ENCODE measurements at places on chromosomes 12 and 14.

DNA sequence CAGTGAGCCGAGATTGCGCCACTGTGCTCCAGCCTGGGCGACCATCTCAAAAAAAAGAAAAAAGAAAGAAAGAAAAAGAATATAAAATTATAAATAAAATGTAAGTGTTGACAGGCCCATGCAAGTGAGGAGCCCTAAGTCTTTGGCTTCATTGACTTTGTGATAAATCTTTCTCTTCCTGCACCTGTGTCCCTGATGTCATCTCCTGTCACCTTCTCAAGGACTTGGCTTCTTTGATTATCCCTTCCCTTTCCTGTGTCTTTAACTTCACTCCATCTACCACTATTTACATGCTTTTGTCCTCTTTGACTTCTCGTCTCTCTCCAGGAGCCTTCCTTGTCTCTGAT, 33.6 kb upstream of the WNK1 start:
- DNase-seq = no peak

GRCh38 chr14:96792591-96792990, 4.6 kb upstream of the VRK1 start:
- no peak for DNase-seq

- no peak for DNase-seq
These were observed 37.6 kb downstream of the ACADS start for GRCh38 chr12:120763250-120763649.

DNA sequence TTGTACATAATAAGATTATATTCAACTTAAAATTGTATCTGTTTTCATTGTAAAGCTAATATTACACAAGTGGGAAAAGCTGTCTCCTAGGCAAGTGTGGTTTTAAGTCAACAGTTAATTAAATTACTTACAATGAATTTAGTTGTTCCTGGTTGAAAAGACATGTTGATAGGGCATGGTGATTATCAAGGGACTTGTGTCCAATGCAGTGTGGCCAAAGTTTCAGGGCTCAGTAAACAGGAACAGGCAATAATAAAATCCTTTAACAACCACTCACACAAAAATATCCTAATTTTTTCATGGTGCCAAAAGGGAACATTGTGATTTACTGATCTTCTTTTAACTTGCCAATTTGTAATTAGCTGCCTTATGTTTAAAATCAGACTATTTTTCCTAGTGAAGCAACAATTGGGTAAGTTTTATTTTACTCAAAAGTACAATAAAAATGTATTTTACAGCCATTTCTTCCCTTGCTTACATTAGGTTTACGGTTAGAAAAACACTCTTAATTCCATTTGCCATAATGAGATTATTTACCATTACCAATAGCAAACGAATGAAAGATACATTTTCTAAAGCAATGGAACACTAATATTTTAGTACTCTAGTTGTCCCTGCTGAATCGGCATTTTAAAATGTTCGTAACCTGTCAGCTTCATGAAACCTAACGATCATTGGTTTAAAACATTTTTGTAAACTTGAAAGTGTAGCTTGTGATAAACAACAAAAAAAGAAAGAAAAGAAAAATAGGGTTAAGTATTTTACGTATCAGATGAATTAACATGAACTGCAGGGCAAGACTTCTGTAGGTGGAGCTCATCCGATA, 1.8 kb upstream of the WNK1 start:
- DNase-seq = no peak

DNA sequence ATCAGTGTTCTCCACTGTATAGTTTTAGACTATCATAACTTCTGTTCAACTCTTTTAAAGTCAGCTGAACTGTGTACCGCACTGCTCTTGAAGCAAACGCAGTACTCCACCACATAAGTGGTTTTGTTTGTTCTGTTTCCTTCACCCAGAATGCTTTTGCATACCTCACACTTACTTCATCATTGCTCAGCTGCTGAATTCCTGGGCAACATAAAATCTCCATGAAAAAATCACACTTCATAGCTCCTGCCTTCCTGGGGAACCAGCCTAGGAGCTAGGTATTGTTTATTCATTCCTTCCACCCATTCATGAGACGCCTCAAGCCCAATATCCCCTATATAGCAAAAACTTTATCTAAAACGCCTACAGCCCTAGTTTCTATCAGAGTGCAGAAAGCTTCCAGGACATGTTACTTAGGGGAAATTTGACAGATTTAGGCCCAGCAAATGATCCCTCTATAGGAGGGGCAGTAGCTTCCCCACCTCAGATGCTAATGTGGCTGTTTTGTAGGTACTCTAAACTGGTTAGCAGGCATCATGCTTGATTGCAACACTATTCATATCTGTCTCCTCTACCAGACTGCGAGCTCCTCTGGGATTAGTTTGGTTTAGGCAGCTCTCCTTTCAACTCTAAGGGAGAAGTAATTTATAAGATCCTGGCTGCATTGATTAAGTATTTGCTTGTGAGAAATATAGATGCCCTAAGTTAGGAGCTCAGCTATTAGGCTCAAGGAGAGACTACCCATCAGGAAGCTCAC, 44.5 kb downstream of the LRRC9 start:
- DNase-seq = no peak

GRCh38 chr12:50745861-50746260, 18.0 kb upstream of the ATF1 start:
- no peak for DNase-seq

DNA sequence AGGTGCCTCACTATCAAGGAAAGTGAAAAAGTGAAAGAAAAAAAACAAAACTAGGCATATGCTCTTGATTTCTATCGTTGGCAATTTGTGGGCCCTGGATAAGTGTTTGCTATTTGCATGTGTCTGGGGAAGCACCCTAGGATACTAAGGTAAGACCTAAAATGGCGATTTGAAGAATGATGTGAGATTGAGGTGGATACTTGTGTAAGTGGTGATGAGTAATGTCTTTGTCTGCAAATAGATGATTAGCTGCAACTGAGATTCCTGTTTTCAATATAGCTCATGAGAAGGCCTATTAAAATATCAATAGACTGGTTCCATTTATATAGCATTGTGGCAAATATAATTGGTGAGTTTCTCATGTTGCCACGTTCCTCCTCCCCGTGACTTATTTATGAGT, 261.7 kb downstream of the NEDD1 start:
- DNase-seq = no peak

- DNase-seq = peak; percentile 52
These were observed 44.4 kb downstream of the GIT2 start for GRCh38 chr12:109951751-109952150.

DNA sequence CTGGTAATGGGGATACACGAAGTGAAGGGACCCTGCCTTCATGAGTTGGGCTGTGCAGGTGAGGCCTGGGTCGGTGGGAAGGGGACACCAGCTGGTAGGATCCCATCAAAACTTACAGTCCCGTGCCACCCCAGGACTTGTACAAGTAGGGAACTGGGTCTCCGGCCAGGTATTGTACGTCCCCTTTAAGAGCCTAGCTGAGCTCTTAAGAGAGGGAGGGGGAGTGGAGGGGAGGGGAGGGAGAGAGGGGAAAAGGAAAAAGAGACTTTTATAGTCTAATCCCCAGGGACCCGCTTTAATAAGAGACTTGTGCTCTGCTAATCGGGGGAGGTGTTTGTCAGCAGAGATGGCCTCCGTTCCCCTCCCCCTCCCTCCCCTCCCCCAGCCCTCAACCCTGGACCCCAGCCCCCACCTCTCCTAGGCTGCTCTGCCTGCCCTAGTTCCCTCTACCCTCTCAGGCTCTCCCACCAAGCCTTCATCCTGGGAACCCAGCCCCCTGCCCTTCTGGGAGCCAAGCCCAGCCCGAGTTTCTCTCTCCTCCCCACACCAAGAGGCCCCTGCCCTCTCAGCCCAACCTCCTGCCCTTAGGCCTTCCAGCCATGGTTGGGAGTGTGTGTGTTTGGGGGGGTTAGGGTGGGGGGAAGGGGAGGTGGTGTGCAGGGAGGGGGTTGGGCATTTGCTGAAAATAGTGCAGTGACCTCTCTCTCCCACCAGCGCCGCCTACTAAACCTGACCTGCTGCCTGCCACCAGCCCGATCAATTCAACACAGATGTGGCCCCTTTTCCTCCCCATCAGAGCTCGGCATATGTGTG, 2.6 kb downstream of the GDF11 start:
- no peak for DNase-seq

GRCh38 chr14:87632796-87633195, 360.2 kb downstream of the GALC start:
- no peak for DNase-seq

GRCh38 chr12:22416801-22417200, 82.3 kb upstream of the ST8SIA1 start:
- DNase-seq = no peak

GRCh38 chr12:3604748-3605586, 114.0 kb downstream of the PRMT8 start:
- DNase-seq = no peak

DNA sequence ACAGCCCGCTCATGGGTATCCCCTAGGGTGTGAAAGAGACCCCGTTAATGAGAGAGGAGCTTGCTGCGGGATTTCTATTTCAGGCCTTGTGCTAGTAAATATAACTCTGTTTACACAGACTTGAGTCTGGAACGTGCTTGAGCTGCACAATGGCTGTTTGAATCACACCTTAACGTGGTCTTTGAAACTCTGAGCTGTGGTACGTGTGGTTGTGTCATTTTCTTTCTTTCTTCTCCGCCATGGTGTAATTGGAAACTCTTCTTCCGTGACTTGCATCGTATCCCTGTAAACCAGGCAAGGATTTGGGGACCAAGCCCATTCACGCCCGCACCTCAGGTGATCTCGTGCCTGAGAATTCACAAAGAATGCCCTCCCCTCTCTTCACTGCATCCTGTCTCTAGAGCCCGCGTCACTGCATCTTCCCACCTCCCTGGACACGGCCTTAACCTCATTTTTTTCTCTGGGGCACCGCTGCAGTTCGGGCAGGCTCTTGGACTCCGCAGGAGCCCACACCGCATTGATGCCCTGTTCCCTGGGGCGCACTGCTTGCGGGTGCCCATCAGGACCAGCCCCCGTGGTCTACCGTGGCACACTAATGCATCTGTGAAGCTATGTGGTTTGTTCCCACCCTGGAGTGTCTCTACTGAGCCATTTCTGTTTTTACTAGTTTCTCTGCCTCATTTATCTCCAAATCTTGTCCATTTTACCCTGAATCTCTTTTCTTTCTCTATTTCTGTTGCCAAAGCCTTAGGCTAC, 78.4 kb upstream of the PARP11 start:
- DNase-seq = no peak

DNA sequence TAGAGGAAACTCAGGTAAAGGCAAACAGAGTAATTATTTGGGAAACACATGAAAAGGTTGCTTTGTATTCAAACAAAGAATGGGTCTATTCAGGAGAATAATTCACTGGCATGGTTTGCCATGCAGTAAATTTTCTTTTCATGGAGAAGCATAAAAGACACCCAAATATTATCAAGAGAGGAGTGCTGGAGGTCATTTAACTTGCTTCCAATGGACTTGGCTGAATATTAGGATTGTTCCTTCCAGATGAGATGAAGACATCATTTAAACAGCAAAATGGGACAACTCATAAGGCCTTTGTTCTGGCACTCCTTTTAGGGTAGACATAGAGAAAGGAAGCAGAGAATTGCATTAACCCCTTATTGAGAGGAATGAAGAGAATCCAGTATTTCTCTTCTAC, 38.7 kb downstream of the WIF1 start:
- DNase-seq = no peak

DNA sequence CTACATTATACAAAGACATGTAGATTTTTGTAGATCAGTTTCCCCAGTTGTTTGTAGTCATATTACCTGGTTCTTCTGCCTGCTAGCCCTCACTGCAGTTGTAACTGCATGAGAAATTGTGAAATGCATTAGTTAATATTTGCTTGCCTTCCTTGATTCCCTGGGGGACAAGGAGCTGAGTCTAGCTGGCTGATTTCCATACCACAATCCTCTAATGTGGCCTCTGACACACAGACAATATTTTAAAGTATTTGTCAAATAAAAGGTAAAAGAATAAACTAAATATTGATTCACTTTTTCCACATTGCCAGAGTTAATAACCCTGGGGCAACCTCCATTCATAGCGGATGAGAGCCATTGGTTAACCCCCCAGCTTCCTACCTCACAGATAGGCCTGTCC, 128.8 kb upstream of the TMEM132C start:
- DNase-seq = no peak

- no peak for DNase-seq
These were observed 7.5 kb downstream of the PSMC1 start for GRCh38 chr14:90263748-90264449.

DNA sequence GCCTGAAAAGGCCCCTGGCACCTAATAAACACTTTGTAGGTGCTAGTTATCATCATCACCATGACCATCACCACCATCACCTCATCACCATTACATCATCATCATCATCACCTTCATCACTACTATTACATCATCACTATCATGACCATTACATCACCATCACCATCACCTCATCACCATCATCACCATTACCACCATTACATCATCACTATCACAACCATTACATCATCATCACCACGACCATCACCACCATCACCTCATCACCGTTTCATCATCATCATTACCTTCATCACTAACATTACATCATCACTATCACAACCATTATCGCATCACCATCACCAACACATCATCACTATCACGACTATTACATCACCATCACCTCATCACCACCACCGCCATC, 132.8 kb downstream of the RIMBP2 start:
- no peak for DNase-seq

- no peak for DNase-seq
These were observed 315.3 kb downstream of the MED13L start for GRCh38 chr12:115962216-115962615.

GRCh38 chr14:89291351-89291940, 125.6 kb downstream of the FOXN3 start:
- DNase-seq = no peak

DNA sequence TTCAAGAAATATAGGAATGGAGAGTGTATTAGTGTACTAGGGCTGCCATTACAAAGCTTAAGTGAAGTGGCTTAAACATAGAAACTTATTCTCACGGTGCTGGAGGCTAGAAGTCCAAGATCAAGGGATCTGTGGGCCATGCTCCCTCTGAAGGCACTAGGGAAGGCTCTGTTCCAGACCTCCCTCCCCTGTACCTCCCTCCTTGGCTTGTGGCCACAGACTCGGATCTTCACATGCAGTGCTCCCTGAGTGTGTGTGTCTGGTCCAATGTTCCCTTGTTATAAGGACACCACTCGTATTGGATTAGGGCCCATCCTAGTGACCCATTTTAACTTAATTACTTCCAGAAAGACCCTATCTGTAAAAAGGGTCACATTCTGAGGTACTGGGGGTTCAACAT, 225.6 kb downstream of the VRK1 start:
- DNase-seq = no peak

DNA sequence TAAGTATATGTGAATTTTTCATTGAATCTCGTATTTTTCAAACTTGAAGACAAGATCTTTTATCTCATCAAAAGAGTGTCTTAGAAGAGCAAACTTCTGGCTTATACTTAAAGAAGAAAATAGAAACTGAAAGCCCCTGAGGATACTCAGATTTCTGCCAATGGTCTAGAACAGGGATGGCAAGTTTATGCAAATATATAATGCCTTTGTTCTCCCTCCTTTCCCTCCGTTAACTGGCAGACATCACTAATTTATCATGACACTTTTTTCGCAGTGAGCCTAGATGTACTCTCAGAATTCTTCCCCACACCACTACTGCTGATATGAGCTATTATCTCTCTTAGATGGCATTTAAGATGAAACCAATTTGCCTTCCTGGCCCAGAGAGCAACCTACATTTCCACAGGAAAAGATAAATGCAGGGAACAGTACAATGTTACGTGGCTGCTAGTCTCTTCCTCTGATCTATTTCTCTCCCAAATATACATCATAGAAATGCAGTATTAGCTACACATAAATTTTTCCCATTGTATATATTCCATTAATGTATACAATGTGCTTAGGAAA, 40.0 kb upstream of the DAAM1 start:
- DNase-seq = no peak

All from HFFc6 (cell line).